ENCODE measurements at places on chromosomes 13 and 19. TPM values are rescaled to one million over a fixed set of nuclear protein-coding genes. Genes with fewer than 3 reads are reported as not detected.

DNA sequence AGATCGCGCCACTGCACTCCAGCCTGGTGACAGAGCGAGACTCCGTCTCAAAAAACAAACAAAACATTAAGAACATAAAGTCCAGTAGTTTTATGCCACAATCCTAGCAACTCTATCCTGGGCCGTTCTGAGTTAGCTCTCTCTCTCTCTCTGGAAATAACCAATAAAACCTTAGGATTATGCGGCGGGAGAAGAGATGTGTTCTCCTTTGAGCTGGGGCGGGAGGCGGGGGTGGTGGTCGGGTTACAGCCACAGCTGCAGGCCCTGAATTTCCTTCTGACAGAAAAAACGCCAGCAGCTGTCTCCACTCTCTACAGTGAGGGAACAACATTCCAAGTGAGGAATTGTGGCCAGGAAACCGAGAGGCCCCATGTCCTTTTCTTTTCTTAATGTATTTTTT is 9.1 kb upstream of the PNMA8A start:
- no peak overlapping the region for H3K4me3 ChIP-seq
- no peak for DNase-seq
- H3K4me1 ChIP-seq = no peaks in the 10 kb centered on the region
- H3K27me3 ChIP-seq = peaks cover 5% of the 10 kb centered on the region

DNA sequence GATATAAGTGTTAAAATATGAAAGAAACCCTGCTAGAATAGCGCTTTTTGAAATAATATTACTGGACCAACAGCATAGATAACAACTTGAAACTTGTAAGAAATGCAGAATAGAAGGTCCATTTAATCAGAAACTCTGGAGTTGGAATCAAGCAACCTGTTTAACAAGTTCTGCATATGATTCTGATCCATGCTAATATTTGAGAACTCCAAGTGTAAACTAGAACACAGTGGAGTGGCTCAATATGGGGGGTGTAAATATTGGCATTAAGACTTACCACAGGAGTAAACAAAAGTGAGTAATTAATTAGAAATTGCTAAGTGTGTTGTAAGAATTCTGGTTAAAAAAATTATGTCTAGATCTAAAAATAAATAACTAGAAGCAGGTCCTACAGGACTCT is 151.2 kb downstream of the SLITRK1 start:
- no peak overlapping the region for H3K27ac ChIP-seq
- H3K36me3 ChIP-seq = no peaks in the 10 kb centered on the region
- DNase-seq = no peak
- no peaks in the 10 kb centered on the region for H3K4me1 ChIP-seq
- no peak overlapping the region for H3K4me3 ChIP-seq

TSHZ3 gene
- total RNA-seq = 22.3 TPM

GRCh38 chr19:8612807-8613171 is 2.3 kb upstream of the ADAMTS10 start:
- DNase-seq = no peak
- H3K27ac ChIP-seq = no peak overlapping the region
- H3K27me3 ChIP-seq = no peaks in the 10 kb centered on the region
- H3K4me1 ChIP-seq = peaks cover 7% of the 10 kb centered on the region
- no peaks in the 10 kb centered on the region for H3K36me3 ChIP-seq

Measured in tibial nerve (tissue), 4 donors.